Left ventricle myocardium inferior (tissue), 1 donor: ENCODE measurements at places on chromosomes 12 and 14. TPM values are rescaled to one million over a fixed set of nuclear protein-coding genes. Genes with fewer than 3 reads are reported as not detected.

- peaks cover 27% of the 10 kb centered on the region for H3K4me1 ChIP-seq
- no peak for DNase-seq
- peak overlapping the region; percentile 83 for H3K27ac ChIP-seq
- no peaks in the 10 kb centered on the region for H3K36me3 ChIP-seq
Measured at GRCh38 chr12:27505109-27505508, 18.9 kb upstream of the PPFIBP1 start.

The AQP2 gene
- total RNA-seq = not detected

DNA sequence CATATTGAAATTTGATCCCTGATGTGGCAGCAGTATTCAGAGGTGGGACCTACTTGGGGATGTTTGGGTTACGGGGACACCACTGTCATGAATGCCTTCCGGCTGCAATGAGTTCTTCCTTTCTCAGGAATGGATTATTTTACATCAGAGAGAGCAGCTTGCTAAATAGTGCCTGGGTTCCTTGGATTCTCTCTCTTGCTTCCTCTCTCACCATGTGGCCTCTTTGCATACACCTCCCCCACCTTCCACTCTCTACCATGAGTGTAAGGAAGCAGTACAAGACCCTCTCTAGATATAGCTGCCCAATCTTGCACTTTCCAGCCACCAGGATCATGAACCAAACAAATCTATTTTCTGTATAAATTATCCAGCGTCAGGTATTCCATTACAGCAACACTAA, 15.4 kb upstream of the SCAF11 start:
- no peaks in the 10 kb centered on the region for H3K36me3 ChIP-seq
- H3K4me1 ChIP-seq = no peaks in the 10 kb centered on the region
- H3K27me3 ChIP-seq = no peaks in the 10 kb centered on the region
- no peak overlapping the region for H3K4me3 ChIP-seq
- H3K27ac ChIP-seq = no peak overlapping the region

The NRL gene
- 1.5 TPM for total RNA-seq

DNA sequence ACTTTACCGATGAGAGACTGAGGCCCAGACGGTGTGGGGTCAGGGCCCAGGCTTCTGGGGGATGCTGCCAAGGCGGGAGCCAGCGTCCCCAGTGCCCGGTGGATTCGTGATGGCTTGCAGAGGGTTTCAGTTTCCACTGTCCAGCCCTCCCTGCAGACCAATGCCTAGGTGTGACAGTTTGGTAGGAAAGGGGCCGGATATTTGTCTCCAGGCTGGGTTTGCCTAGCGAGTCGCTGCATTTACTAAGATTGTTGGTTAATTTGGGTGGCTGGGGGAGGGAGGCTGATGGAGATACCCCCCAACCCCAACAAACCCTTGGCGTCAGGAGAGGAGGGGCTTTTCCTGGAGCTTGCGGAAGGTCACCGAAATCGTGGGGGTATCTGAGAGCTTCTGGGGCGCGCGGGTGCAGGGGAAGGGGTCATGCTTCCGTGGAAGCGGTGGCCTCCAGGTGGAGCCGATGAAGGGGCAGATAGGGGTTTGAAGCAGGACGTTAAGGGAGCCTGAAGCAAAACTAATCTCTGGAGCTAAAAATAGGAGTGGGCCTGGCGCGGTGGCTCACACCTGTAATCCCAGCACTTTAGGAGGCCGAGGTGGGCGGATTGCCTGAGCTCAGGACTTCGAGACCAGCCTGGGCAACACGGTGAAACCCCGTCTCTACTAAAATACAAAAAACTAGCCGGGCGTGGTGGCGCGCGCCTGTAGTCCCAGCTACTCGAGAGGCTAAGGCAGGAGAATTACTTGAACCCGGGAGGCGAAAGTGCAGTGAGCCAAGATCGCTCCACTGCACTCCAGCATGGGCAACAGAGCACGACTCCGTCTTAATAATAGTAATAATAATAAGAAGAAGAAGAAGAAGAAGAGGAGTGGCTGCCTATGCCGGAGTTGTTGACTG, 1.1 kb upstream of the CDC42BPB start:
- DNase-seq = no peak
- peak overlapping the region; percentile 99 for H3K27ac ChIP-seq
- no peaks in the 10 kb centered on the region for H3K36me3 ChIP-seq
- peak overlapping the region; percentile 100 for H3K4me3 ChIP-seq
- no peaks in the 10 kb centered on the region for H3K27me3 ChIP-seq

The NAB2 gene
- total RNA-seq = 10.1 TPM

DNA sequence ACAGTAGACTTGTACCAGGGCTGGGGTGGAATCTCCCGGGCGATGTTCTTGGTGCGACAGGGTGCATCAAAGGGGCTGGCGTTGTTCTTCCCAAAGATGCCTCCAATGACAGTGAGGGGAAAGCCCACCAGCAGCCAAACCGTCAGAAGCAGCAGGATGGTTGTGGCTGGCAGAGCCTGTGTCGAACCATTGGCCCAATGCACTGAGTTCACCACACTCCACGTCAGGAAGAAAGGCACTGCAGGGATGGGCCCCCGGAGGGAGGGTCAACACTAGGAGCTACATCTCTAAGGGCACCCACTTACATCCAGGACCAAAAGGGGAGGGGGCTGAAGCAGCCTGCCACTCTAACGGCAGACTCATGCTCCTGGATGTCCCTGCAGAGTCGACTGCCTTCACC, 1.8 kb upstream of the IPO4 start:
- H3K4me1 ChIP-seq = peaks cover 36% of the 10 kb centered on the region
- no peaks in the 10 kb centered on the region for H3K27me3 ChIP-seq
- H3K4me3 ChIP-seq = no peak overlapping the region
- H3K27ac ChIP-seq = no peak overlapping the region
- H3K36me3 ChIP-seq = peaks cover 54% of the 10 kb centered on the region

The PLA2G1B gene
- total RNA-seq = not detected

DNA sequence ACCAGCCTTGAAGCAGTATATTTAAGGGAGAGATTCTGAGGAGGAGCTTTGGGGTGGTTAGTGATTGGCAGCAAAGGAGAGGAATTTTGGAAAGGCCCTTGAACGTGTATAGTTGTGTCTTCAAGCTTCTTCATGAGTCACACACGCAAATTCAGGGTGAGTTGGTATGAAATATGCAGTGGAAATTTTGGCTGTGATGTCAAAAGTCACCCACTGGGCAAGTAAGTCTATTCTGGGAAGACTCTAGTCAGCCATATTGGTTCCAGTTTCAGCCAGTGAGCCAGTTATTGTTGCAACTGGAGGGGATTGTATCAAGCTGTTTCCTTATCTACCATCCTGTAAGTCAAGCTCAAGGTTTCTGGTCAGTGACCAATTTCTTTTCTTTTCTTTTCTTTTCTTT, 32.0 kb upstream of the VASH1 start:
- no peak overlapping the region for H3K4me3 ChIP-seq
- H3K27me3 ChIP-seq = no peaks in the 10 kb centered on the region
- H3K27ac ChIP-seq = peak overlapping the region; percentile 90
- no peak for DNase-seq
- peaks cover 37% of the 10 kb centered on the region for H3K4me1 ChIP-seq
- no peaks in the 10 kb centered on the region for H3K36me3 ChIP-seq

GRCh38 chr14:56374421-56374820, 205.2 kb upstream of the TMEM260 start:
- H3K4me3 ChIP-seq = no peak overlapping the region
- DNase-seq = no peak
- no peaks in the 10 kb centered on the region for H3K27me3 ChIP-seq

The BATF gene
- total RNA-seq = 0.93 TPM

The SLC6A13 gene
- total RNA-seq = 1.8 TPM

The MUCL1 gene
- not detected for total RNA-seq

- H3K4me1 ChIP-seq = no peaks in the 10 kb centered on the region
- DNase-seq = no peak
- no peak overlapping the region for H3K27ac ChIP-seq
- H3K36me3 ChIP-seq = no peaks in the 10 kb centered on the region
Measured at GRCh38 chr12:111197376-111197944, 171.4 kb downstream of the PHETA1 start.

The FKBP3 gene
- 107 TPM for total RNA-seq

The RGS6 gene
- 23.0 TPM for total RNA-seq

- no peak overlapping the region for H3K4me3 ChIP-seq
- H3K27ac ChIP-seq = no peak overlapping the region
- H3K27me3 ChIP-seq = no peaks in the 10 kb centered on the region
- DNase-seq = no peak
- H3K4me1 ChIP-seq = peaks cover 74% of the 10 kb centered on the region
- H3K36me3 ChIP-seq = peaks cover 21% of the 10 kb centered on the region
Measured at GRCh38 chr14:32087173-32087861, 10.2 kb downstream of the ARHGAP5 start.

DNA sequence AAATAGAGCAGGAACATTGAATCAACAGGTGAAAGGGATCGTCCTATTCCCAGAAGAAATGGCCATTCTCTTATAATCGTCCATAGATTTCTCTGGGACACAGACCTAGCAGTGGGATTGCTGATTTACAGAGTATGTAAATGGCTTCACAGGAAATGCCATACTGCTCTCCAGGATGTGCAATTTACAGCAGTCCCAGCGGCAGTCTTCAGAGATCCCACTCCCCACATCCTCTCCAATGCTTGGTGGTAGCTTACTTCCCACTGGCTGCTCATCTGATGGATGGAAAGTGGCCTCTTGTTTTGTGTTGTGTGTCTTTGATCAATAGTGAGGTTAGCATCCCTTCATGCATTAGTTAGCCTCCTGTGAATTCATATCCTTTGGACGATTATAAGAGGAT, 58.1 kb upstream of the PRMT8 start:
- no peak for DNase-seq
- no peaks in the 10 kb centered on the region for H3K36me3 ChIP-seq
- H3K27me3 ChIP-seq = peaks cover 22% of the 10 kb centered on the region
- H3K4me3 ChIP-seq = no peak overlapping the region

DNA sequence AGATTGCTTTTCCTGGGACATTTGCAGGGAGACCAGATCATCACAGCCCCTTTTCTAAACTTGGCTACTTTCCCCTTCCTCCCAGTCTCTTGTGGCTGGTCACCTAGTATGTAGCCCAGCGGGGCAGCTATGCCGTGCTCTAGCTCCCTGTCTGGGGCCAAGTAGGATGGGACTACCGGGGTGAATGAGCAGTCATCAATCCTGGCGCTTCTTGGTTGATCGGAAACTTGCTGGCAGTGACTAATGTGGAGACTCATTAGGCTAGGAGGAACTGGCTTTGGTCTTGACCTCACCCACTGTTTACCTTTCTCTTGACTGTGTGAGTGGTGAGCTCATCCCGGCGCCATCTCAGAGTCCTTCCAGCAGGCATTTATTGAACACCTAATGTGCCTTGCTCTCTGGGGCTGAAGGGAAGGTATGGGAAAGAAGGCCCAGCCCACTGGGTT, 15.9 kb downstream of the PLEKHG3 start:
- H3K4me1 ChIP-seq = peaks cover 96% of the 10 kb centered on the region
- H3K4me3 ChIP-seq = no peak overlapping the region
- H3K27ac ChIP-seq = peak overlapping the region; percentile 57
- no peaks in the 10 kb centered on the region for H3K27me3 ChIP-seq
- no peaks in the 10 kb centered on the region for H3K36me3 ChIP-seq
- no peak for DNase-seq
